ENCODE measurements at places on chromosomes 13 and 19.

GRCh38 chr19:5137571-5138124 is 168.7 kb downstream of the KDM4B start:
- DNase-seq = no peak

DNA sequence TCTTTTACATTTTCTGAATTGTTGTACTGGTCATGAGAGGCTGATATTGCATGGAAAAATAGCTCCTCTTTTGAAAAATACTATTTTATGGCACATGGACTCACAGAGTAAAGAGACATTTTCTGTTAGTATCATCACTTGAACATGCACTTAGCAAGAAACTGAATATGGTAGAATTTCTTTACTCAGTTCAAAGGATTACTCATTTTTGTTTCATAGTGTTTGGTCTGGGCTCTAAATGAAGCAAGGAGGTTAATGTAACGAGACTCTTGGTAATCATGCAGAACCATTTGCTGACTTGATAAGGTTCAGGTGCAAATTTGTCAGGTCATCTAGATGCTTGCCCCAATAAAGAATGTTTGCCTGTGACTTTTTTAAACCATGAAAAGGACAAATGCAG is 63.2 kb downstream of the GPC6 start:
- no peak for DNase-seq

DNA sequence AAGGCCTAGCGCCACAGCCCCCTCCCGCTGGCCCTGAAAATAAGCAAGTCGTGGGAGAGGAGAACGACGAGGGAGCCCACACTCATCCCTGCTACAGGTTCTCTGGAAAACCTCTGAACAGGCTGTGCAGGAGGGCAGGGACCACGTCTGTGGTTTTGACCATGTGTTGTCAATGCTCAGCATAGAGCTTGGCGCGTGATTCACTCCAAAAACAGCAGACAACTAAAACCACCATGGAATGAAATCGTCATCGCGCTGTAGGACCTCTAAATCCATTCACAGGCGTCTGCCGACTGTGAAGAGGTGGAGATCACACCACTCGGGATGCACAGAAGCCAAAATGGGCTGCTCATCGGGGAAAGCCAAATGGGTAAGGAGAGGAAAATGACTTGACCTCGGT is 121.3 kb downstream of the COL4A1 start:
- DNase-seq = no peak

- no peak for DNase-seq
Measured at GRCh38 chr19:17641846-17642245, 46.3 kb downstream of the UNC13A start.

DNA sequence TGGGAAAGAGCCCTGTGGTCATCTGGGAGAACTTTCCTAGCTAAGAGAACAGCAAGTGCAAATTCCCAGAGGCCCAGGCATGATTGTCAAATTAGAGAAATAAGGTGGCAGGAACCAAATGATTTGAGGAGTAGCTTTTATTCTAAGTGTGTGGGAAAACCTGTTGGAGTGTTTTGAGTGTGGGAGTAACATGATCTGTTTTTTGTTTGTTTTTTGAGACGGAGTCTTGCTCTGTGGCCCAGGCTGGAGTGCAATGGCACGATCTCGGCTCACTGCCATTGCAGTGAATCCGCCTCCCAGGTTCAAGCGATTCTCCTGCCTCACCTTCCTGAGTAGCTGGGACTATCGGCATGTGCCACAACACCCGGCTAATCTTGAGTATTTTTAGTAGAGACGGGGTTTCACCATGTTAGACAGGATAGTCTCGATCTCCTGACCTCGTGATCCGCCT is 2.4 kb downstream of the SAE1 start:
- DNase-seq = no peak

- DNase-seq = no peak
Measured at GRCh38 chr13:30165796-30166195, 141.6 kb downstream of the KATNAL1 start.

GRCh38 chr19:2199215-2199614 is 35.5 kb downstream of the DOT1L start:
- no peak for DNase-seq

DNA sequence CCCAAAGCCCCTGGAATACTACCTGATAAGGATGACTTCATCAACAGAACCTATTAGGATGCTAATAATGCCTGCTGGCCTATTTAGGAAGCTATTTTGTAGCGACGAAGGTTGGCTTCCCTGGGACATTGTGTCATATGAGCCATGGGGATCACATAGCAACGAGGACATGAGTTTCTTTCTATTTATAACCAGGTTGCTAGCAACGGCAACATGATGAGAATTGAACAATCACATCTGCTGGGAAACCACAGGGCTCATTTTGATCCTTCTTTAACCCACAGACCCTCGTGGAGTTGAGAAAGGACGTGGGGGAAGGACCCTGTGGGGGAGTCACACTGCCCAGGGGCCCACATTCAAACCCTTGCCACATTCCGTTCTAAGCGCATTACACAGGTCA is 172.2 kb downstream of the COL4A1 start:
- no peak for DNase-seq

DNA sequence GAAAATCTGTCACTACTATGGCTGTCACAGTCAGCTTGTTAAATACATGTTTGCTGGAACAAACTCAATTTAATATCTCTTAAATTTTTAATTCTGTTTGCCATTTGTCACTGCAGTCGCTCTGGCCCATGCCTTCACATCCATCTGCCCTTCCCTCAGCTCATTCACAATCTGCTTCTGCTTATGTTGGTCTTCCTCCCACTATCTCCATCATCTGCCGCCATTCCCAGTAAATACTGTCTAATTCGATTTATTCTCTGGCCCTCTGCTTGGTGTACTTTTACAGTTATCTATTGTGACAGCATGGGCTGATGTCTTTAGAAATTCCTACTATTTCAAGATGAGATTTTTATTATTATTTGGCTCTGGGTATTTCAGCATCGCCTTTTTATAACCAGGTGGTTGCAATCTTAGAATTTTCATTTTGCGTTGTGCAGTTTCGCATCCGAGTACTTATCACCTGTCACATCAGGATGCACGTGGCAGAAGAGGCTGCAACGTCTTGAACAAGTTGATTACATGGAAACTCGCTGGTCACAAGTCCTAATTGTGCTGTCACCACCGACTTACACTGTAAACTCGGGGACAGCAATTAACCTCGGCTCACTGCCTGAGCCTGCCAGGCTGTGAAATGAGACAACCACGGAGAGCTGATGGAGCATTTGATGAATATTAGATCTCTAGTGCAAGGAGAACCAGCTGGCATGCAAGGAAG is 158.4 kb downstream of the MYO16 start:
- DNase-seq = no peak

DNA sequence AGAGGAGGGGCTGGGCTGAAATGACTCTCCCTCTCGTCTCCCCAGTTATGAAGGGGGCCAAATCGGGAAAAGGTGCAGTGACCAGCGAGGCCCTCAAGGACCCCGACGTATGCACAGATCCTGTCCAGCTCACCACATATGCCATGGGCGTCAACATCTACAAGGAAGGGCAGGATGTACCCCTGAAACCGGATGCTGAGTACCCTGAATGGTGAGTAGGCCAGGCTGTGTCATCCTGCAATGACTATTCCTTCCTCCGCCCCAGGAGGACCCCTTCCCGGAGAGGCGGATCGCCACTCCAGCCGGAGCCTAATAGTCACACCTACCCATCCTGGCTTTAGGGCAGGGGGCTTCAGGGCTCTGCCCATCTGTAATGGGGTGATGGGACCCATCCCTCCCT is 2.6 kb downstream of the MRPL54 start:
- DNase-seq = no peak

DNA sequence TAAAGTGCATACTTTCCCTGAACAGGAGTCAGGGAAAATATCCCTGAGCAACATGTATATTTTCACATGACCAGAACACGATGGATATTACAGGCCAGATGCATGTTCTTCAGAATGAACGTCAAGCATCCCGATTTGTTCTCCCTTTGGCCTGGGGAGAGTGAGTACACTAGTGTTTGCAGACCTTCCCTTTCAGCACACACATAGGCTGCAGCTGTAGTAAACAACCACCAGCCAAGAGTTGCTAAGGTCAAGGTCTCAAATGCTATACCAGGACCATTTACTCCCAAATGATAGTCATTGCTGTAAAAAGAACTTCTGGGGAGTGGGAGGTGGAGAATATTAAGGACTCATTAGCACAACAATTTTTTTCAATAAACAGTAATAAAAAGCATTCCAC is 3.0 kb downstream of the KLF12 start:
- no peak for DNase-seq

GRCh38 chr19:41861846-41862245 is 1.8 kb downstream of the RPS19 start:
- DNase-seq = no peak

- no peak for DNase-seq
Measured at GRCh38 chr13:39418424-39418823, 184.6 kb downstream of the LHFPL6 start.

- peak; percentile 44 for DNase-seq
Measured at GRCh38 chr13:51804295-51805172, 571 bp upstream of the DHRS12 start.

- no peak for DNase-seq
Measured at GRCh38 chr19:57688011-57688763, 6.4 kb downstream of the ZNF551 start.

- no peak for DNase-seq
Measured at GRCh38 chr13:40408602-40409001, 257.8 kb downstream of the FOXO1 start.

DNA sequence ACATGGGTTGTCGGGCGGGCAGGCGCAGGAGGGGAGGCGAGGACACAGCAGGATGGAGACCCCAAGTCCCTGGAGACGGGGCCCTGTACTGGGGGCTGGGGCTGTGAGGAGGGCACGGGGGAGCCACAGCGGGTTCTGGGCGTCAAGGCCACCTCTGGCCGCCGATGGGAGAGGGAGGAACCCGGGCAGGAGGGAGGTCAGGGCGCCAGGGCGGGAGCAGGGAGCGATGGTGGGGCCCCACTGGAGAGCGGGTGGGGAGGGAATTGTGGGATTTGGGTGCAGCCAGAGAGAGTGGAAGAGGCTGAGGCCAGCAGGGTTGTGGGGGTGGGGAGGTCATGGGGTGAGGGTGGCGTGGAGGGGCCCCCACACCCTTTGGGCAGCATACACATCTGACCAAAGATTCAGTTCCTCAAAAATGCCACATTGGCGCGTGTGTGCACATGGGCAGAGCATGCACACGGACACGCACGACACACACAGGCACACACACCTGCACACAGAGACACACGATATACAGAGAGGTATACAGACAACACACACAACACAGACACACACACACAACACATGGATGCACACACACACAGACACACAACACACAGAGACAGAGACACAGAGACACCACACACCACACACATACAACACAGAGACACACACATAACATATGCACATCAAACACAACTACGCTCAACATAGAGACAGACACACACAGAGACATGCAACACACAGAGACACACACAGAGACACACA is 54.9 kb downstream of the AP1M1 start:
- no peak for DNase-seq

GRCh38 chr19:43628646-43629326 is 9.4 kb upstream of the ZNF428 start:
- no peak for DNase-seq

GRCh38 chr19:36916991-36917390 is 859 bp downstream of the ZNF568 start:
- DNase-seq = no peak

DNA sequence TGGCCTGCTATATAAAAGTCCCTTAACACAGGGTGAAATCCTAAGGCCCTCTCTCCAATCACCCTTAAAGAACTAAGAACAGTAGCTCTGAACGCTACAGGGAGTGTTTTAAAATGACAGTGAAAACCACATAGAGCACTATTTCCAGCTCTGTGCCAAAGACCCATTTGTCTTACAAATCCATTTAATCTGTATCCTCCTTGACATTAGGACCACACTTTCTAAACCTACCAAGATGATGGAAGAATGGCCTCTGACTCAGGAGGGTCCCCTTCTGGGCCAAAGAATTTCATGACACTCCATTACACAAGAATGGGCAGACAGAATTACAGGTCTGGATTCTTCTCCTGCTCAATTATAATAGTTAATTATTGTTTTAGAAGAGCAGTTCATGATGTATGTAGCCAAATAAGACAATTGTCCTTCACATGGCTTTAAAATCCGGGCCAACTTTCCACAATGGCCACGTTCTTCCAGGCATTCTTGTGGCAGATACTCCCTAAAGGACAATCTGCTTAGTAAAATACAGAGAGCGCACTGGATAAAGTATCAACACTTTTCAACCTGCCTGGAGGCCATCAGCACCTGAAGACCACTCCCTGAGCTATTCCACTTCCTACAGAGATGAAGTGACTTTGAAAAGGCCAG is 61.0 kb downstream of the STK24 start:
- DNase-seq = no peak

GRCh38 chr13:100521851-100522617 is 66.6 kb downstream of the GGACT start:
- peak; percentile 32 for DNase-seq

DNA sequence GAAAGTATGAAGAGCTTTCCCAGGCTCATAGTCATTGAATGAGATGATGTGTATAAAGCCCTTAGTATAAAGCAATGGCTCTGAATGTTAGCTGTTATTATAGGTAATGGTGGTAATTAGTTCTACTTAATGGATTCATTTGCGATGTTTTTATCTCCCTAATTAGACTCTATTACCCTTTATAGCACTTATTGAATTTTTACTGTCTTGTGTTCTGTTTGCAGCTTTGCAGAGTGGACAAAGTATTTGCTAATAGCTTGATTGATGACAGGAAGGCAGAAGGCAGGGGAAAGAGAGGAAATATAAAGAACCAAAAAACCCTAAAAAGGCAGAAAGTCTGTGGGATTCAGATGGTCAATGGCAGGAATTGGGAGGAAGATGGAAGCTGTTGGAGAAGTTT is 524.4 kb upstream of the SPRY2 start:
- no peak for DNase-seq

GRCh38 chr19:30361107-30361447 is 11.1 kb upstream of the ZNF536 start:
- DNase-seq = no peak

- no peak for DNase-seq
Measured at GRCh38 chr13:98930151-98930591, 47.7 kb downstream of the DOCK9 start.

- no peak for DNase-seq
Measured at GRCh38 chr19:46984077-46985010, 35.3 kb upstream of the NPAS1 start.

DNA sequence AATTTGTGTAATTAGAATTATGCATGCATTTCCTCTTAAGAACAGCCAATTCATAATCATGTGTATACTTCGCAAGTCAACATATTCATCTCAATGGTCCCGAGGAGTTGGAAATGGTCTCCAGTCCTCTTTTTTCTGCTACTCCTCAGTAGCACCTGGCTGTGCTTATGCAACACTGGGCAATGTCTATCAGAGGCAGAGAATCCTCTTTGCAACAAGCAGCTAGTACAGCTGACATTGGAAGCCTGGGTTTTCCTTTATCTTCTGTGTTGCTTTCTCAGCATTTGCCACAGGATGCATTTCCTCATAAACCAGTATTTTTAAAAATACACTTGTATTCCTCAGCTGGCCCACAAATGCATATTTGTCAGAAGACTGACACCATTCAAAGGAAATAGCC is 405.3 kb upstream of the GPC6 start:
- no peak for DNase-seq
